ENCODE measurements at places on chromosomes 5 and 9.

GRCh38 chr5:177362610-177363507, 5.1 kb downstream of the RGS14 start:
- no peak for DNase-seq

DNA sequence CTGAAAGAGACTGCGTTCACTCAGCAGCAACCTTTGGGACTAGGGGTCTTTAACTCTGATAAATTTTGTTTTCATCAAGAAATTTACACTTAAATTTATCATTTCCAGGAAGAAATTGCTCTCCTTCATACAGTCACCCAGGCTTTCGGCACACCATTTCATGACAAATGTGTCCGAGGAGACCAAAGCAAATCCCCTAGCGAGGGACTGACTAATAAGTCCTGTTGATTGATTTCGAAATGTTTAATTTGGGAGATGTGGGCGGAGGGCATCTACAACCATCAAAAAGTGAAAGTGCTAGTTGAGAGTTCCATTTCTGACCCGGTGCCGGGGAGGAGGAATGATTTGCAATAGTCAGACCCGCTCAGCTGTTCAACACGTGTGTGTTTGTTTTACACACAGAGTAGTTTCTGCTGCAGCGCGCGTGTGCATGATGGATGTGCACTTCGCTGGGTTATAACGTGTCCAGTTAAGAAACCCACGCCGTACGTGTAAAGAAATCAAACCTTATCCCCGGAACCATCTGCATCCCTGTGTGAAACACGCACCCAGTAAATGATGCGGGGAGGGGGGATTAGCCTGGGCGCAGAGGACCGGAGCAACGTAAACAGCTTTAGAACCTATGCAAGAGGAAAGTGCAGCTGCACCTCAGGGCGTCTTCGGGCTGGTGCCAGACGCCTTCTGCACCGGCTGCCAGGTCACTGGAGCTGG, 845 bp upstream of the NR4A3 start:
- DNase-seq, result no peak

DNA sequence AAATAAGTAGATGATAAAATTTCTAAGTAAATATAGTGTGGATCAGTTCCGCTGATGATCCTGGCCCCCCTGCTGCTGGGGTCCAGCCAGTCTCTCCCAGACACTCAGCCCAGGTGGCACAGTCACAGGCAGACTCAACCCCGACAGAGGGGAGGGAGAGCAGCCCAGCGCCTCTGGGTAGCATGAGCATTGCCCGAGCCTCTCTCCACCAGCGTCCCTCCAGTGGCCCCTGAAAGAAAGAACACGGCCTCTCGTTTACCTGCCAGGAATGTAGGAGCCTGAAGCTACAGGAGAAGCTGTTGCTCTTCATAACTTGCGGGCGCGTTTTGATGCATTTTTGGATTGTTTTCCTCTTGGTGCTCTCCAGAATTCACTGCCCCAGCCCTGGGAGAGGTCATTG, 68.8 kb upstream of the ICE1 start:
- no peak for DNase-seq

DNA sequence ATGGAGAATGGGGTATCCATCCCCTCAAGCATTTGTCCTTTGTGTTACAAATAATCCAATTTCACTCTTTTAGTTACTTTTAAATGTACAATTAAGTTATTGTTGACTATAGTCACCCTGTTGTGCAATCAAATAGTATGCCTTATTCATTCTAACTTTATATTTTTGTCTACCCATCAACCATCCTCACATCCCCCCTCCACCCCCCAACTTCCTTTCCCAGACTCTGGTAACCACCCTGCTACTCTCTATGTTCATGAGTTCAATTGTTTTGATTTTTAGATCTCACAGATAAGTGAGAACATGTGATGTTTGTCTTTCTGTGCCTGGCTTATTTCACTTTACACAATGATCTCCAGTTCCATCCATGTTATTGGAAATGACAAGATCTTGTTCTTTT, 15.4 kb upstream of the RANBP17 start:
- no peak for DNase-seq

- no peak for DNase-seq
Observed at GRCh38 chr5:17258431-17258830, 41.0 kb downstream of the BASP1 start.

GRCh38 chr5:148140846-148141245, 27.5 kb upstream of the SPINK14 start:
- no peak for DNase-seq

- no peak for DNase-seq
Observed at GRCh38 chr5:33148076-33148513, 292.7 kb upstream of the TARS1 start.

DNA sequence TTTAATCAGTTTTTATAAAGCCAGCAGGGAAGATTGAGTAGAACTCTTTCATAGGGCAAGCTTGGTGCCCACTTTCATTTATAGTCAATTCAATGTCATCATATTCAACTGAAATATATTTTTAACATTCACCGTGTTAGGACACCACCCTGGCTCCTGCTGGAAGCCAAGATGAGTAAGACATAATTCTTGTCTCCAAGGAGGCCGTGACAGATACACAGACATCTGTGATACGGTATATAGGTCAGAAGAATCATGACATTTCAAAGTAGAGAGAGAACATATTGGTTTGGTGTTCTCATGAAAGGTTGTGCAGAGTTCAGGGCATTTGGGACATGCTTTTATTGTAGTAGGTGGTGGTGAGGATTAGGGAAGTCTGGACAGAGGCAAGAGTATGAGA, 120.1 kb downstream of the CMYA5 start:
- no peak for DNase-seq

GRCh38 chr5:165258197-165258771, 1752.9 kb downstream of the MAT2B start:
- DNase-seq, result no peak

- DNase-seq, result no peak
Observed at GRCh38 chr9:33813712-33814641, 3.0 kb upstream of the UBE2R2 start.

DNA sequence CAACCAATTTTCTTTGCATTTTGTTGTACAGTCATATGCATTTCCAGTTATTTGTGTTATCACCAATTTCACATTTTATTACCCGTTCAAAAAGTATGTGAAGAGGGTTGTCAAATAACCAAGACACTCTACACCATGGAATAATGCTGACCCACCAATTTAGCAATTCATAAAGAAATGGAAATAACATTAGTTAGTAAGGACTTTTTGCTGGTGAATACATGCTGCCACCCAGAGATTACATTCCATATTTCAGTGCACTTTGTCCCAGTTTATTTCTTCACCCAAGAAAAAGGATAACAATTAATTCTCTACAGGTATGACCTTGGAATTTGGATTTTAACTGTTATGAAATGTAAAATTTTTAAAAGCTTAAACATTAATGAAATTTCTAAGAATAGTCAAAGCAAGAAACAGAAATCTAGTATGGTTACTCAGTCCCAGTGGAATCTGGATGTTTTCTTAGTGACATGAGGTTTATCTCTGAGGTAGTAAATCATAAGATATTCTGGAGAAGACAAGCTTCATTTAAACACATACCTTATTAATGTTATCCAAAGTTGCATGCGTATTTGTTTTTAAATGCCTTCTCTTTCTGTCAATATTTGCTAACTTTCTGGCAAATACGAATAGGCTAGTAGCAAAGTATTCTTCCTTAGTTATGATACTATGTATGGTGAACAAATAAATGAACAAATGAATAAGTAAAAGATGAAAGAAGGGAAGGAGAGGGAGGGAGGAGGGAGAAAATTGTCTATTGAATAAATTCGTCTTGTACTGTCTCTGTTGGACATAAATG, 100.6 kb downstream of the CETN3 start:
- DNase-seq, result no peak

DNA sequence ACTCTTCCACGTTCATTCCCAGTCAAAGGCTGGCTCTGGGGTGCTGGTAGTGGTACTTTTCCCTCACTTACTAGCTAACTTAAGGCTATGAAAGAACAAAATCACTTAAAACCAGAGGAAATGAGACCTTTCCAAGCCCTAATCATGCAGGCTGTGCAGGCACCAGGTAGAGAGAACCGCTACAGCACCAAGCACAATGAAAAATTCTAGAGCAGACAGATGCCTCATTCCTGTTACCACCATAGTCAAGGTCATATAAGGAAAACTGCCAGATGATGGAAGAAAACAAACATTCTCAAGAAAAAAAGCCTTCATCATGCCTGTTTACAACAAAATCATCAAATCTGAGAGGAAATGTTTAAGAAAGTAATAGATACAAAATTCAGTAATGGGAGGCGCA, 374.4 kb upstream of the PDE4D start:
- no peak for DNase-seq
